Cortex of kidney (tissue), 1 donor: ENCODE measurements at places on chromosomes 12 and 14.

DNA sequence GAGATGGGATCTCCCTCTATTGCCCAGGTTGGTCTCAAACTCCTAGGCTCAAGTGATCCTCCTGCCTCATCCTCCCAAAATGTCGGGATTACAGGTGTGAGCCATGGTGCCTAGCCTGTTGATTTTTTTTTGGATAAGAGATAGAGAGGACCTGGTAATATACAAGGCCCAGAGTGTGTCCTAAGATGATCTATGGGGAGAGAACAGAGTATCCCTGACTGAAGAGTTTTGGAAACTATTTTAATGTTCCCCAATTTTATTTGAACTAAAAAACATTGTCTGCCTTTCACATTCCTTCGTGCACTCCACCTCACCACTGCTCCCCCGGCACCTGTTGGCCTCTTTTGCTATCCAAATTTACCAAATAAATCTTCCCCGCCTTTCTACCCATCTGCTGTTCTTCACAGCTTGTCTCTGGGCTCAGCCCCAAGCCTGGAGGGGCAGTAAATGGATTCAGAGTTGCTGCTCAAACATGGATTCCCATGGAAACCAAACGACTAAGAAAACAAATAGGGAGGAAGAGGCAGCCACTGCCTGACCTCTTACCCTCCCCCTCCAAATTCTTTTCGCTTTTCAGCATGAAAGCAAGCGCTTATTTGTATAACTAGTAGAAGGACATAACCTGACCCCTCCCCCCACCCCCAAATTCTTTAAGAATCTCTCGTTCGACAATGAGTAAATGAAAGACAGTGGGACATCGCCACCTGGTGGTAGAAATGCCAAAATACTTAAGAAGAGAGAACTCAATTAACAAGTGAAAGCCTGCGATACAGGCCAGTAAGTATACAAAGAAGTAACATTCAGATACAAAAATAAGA is 22.6 kb downstream of the OR10G3 start:
- no peak for DNase-seq

DNA sequence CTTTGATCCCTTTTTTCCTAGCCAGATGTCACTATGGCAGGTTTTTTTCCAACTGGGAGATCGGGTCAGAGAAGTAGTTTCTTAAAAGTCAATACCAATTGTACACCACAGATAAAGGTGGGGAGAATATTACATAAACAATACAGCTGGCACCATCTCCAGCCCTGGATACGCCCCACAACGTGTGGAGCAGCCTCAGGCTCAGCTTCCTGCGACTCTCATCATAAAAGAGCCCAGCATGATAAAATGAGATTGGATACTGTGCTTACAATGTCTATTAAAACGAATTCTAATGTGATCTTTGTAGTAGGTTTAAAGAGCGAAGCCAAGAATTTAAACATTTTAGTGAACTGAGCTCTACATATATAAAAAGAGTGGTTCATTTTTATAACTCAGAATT is 21.5 kb downstream of the EFCAB11 start:
- DNase-seq, result no peak

DNA sequence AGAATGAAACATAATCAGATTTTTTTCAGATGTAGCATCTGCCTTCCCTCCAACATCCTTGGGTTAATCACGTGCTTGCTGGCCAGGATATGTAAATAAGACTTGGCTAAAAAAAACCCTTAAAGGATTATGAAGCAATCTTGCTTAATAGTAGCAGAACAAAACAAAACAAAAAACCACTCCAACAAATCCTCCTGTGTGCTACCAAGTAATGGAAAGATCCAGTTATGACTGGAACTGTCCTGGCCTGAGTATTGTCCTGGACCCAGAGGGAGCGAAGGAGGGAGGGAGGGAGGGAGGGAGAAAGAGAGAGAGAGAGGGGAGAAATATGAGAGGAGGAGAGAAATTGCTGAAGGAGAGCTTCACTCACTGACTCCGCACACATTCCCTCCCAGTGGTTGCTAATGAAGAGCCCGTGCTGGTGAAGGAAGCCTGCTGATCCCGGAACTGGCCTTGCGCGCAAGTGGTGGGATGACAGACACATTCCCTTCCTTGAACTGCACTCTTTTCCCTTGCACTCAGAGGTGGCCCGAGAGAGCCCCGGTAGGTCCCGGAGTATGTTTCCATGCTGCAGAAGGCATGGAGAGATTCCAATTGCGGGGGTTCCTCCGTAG is 57.2 kb downstream of the HMGA2 start:
- DNase-seq, result no peak

GRCh38 chr14:38208618-38209562 is 1.2 kb downstream of the SSTR1 start:
- no peak for DNase-seq

DNA sequence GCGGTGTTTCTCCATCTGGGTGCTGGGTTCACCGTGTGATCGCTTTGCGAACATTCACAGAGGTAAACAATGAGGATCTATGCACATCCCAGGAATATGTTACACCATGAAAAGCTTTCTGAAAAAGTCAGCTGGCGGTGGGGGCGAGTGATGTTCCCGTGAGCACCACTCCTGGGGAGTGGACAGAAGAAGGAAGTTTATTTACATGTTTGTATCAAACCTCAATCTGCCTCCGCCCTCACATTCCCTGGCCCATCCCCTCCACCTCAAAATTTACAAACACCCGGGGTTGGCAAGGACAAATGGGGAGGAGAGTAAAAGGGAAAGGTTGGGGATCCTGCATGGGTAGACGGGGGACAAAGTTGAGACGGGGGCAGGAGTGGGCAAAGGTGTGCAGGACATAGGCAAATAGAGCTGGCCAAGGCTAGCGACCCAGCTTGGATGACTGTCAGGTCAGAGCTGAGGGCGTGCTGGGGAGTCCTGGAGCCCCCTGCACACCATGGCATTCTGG is 6.9 kb downstream of the TNFRSF1A start:
- no peak for DNase-seq
